ENCODE measurements at places on chromosomes 12 and 14.

DNA sequence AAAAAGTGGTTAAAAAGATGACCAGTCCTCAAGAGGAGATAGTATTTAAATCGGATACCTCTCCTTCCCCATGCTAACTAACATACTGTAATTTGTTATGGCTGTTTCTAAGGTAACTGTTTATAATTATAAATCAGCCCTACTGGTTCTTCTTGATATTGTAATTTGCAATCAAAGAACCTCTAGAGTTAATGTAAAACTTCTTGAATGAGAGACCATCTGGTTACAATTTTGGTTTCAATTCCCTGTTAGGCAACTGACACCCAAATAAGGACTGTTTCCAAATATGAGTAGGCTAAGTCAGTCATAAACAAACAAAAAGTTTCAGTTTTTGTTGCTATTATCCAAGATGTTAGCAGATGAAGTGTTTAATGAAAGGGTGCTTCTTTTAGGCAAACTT, 120.2 kb upstream of the DNM1L start:
- DNase-seq: no peak

DNA sequence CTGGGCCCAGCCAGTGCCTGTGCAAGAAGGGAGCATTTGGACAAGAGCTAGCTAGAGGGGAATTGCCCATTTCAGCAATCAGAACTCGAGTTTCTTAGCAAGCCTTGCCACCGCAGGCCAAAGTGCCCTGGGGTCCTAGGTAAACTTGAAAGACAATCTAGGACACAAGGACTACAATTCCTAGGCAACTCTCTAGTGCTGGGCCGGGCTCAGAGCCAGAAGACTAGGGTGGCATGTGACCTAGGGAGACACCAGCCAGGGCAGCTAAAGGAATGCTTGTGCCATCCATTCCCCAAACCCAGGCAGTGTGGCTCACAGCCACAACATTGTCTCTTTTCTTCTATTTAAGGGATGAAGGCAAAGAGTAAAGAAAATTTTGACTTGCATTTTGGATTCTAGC, 205.0 kb downstream of the BMP4 start:
- peak; percentile 26 for DNase-seq

DNA sequence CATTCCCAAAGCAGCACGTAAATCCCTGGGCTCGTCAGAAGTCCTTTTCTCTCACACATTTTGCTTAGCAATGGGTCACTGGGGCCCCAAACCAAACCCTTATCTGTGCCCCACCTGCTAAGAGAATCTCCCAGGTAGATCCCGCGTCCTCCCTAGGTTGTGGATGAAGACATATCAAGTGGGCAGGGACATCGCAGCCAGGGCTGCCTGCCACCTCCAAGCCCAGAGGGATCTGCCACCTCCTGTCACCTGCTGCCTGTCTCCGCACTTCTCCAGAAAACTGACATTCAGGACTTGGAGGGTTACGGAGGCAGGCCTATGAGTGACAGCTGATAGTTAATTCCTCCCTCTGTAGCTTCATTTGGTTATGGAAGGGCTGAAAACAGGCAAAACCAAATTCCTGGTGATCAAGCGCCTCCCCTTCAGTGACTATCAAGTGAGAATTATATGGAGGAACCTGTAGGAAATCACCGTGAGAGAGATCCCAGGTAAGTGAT, 19.5 kb downstream of the BCL11B start:
- no peak for DNase-seq

DNA sequence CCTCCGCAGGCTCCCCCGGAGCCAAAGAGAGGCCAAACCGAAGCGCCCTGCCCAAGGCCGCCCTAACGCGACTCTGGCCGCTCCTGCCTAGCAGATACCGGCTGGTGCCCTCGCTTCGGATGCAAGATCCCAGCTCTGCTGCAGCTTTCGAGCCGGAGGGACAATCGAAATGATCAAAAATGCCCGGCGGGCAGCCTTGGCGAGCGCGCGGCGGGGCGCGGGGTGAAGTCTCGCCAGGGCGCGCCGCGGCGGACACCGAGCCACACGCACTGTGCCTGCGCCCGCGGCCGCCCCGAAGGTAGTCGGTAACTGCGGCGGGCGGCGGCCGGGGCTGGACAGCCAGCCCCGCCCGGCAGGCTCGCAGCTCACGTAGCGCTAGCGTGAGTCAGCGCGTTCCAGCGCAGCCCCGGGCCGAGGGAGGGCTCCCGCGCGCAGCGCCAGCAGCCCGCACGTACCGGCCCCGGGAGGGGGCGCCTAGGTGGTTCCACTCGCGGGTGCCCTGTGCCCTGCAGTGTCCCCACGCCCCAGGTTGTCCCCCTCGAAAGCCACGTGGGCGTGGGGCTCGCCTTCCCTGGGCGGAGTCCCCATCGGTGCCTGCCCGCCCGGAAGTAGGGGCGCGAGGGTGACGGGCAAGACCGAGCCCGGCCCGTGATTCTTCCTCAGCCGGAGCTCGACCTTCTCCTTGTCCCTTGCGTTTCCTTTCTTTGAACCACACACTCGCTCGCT, 109.2 kb upstream of the EGLN3 start:
- peak; percentile 85 for DNase-seq

DNA sequence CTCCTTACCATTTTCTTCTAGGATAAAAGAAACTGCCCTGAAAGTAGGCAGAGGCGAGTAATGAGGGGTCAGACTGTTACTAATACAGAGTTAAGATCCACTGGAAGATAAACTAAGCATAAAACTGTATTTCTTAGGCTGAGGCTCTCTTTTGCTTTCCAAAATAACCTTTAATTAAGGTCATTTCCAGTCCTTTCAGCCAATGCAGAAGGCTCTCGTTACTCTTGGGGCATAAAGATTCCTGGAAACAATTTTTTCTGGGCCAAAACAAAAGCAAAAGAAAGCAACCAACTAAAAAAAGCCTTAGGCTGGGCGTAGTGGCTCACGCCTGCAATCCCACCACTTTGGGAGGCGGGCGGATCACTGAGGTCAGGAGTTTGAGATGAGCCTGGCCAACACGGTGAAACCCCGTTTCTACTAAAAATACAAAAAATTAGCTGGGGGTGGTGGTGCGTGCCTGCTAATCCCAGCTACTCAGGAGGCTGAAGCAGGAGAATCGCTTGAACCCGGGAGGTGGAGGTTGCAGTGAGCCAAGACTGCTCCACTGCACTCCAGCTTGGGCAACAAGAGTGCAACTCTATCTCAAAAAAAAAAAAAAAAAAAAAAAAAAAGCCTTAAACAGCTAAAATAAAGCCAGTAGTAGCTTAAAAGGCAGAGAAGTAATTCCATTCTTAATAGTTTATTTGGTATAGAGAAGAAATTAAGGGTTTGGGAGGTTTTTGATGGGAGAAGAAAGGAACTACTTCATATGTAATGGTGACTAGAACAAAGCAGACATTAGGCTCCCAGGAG, 68.9 kb upstream of the STAC3 start:
- no peak for DNase-seq

- no peak for DNase-seq
Measured at GRCh38 chr12:89494411-89495231, 30.0 kb downstream of the GALNT4 start.

- no peak for DNase-seq
Measured at GRCh38 chr14:57227083-57227482, 41.6 kb downstream of the EXOC5 start.

DNA sequence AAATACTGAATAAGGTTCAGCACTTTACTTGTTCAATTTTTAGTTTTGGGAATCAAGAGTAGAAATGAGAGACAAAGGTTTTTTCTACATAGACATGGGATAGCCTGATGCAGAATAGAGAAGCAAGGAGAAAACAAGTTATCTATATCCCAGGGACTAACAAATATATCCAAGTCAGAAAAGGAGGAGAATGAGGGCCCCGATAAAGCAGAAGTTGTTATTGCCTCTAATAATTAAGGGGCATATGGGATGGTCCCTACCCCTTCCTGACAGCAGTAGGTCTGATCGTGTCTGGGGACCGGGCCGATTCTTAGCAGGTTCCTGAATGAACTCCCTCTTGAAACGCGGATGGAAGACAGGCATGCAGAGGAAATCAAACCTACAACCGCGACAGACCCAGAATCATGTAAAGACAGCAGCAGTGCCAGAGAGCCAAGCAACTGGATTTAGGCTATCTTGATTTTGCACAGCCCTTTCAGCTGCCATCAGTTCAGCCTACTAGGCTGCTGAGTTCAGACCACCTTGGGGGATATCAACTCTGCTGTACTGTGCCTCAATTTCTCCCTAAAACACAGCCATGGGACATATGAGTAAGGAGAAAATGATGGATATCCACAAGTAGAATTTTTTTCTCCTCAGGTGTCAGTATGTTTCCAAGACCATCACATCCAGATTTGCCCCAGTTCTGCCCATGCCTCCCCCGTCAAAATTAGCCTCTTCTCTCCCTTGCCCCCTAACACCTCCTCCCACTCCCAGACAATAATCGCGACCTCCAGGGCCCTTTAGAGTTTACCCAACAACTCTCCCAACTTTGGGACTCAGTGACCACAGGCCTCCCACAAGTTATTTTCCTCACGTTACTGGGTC, 706 bp downstream of the PRMT5 start:
- no peak for DNase-seq

DNA sequence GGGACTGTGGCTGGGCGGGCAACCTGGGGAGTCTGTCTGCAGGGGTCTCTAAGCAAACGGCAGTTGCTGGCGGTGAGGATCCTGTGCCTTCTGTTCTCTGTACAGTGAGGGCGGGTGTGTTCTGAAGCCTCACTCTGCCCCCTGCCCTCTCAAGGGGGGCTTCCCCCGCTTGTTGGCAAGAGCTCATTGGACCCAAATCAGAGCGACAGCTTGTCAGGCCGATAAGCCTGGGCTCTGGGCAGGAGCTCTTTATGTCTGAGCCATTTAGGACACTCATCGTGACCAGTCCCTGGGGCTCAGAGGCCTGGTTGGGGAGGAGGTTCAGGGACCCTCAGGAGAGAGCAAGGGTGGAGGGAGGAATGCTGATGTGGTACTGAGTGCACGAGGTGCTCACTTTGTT, 136.0 kb downstream of the TSPAN9 start:
- peak; percentile 66 for DNase-seq

- no peak for DNase-seq
Measured at GRCh38 chr12:1083889-1084262, 92.9 kb downstream of the ERC1 start.

GRCh38 chr14:104805326-104805678, 4.4 kb downstream of the ZBTB42 start:
- no peak for DNase-seq

DNA sequence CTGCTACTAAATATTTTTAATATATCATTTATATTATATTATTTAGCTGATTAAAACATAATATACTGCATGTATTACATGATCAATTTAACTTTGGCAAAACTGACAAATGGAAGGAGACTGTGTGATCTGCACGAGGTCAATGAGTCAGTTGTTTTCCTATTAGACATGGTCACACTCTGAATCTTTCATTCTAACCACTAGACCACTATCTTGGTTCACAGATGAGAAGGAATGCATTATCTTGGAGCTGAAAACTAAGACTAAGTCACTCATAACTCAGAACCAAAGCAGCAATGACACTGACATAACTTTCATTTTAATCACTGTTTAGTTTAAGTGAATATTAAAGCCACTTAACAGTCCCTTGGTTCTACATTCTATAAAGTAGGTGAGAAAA, 37.4 kb downstream of the GNPTAB start:
- DNase-seq: no peak

DNA sequence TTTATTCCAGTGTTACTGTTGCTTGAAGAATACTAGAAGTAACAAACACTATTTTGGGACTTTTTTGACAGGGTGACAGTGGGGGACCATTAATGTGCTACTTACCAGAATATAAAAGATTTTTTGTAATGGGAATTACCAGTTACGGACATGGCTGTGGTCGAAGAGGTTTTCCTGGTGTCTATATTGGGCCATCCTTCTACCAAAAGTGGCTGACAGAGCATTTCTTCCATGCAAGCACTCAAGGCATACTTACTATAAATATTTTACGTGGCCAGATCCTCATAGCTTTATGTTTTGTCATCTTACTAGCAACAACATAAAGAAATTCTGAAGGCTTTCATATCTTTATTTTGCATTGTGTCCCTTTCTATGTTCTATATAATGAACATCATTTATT, 44.5 kb downstream of the TMPRSS12 start:
- no peak for DNase-seq

- DNase-seq: no peak
Measured at GRCh38 chr14:51933191-51933590, 56.2 kb upstream of the RTRAF start.

GRCh38 chr14:99459481-99460100, 21.1 kb downstream of the SETD3 start:
- no peak for DNase-seq

DNA sequence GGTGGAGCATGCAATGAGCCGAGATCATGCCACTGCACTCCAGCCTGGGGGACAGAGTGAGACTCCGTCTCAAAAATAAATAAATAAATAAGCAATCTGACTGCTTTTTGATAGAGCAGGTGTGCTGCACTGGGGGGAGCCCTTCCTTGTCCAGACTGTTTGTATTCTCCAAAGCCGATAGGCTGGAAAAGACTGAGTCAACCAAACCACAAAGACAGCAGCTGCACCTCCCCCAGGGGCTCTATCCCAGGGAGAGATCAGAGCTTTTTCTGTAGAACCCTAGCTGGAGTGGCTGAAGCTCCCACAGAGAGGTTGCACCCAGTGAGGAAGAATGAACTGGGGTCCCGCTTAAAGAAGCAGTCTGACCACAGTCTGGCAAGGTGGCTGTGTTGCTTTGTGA, 45.8 kb upstream of the LALBA start:
- no peak for DNase-seq

DNA sequence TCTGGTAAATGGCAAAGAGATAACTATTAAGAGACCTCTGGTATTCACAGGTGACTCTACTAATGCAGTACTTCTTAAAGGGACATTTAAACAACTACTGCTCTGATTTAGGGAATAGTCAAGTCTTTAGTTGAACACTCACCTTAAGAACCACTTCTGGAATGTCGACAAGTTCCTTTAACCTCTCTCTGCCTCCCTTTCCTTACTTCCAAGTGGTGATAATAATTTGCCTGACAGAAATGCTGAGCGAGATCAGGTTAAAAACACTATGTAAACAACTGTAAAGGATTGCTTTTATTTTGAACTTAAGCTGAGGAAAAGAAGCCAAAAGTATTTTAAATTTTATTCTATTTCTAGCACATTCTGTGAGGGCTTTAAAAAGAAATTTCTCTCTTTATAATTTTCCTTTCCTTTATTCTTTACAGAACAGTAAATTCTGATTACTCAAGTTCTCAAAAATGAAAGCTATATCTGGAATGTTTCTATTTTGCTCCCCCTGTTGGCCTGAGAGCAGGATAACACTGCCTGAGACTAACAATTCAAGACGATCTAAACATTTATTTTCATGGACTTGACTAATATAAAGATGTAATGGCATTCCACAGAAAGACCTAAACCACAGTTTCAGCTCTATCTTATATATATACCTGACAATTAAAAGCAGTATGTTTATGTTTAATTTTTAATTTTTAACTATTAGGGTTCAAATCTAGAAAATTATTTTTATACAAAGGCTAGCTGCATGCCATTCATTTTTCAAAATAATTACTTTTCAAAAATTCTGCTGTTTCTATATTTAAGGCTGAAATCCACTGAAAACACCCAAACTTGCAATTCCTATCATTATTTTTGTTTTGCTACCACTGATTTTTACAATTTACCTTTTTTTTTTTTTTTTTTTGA, 29.2 kb downstream of the ZCCHC8 start:
- no peak for DNase-seq

Measured in left ventricle myocardium inferior (tissue), 1 donor.